Keratinocyte (primary cell): ENCODE measurements at places on chromosomes 3 and 15. TPM values are rescaled to one million over a fixed set of nuclear protein-coding genes. Genes with fewer than 3 reads are reported as not detected.

DNA sequence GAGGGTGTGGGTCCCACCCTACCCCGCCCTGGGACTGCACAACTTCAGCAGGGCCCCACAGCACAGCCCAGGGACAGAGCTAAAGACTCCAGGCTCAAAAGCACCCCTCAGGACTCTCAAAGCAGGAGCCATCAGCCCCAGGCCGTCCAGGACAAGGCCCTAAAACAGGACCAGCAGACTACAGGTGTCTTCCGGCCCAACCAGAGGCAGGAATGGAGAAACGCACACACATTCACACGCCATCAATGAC lies 26.1 kb downstream of the ATRIP start:
- peaks cover 19% of the 10 kb centered on the region for H3K4me1 ChIP-seq
- H3K27ac ChIP-seq, result peak overlapping the region; percentile 96

DNA sequence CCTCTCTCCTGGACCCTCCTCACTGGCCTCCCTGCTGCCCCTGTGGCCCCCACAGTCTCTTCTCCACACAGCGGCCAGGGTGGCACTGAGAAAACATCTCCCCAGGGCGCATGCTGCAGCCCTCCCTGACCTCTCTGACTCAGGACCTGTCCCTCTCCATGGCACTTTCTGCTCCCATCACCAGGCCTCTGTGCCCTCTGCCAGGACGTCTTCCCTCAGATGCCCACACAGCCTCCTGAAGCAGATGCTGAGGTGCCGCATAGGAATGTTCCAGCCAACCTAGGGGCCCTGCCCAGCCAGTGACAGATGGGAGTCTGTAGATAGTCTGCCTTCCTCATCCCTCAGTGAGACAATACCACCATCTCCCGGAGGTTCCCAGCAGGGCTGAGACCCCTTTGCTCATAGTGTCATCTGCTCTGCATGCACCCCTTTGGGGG lies 8.7 kb downstream of the MYL3 start:
- H3K4me1 ChIP-seq, result no peaks in the 10 kb centered on the region
- no peaks in the 10 kb centered on the region for H3K36me3 ChIP-seq
- peaks cover 22% of the 10 kb centered on the region for H3K27me3 ChIP-seq
- no peak overlapping the region for H3K4me3 ChIP-seq

- H3K4me1 ChIP-seq, result peaks cover 9% of the 10 kb centered on the region
- no peak for DNase-seq
- H3K27ac ChIP-seq, result no peak overlapping the region
- no peaks in the 10 kb centered on the region for H3K36me3 ChIP-seq
Observed at GRCh38 chr3:77871436-77871835, 831.5 kb downstream of the ROBO2 start.

DNA sequence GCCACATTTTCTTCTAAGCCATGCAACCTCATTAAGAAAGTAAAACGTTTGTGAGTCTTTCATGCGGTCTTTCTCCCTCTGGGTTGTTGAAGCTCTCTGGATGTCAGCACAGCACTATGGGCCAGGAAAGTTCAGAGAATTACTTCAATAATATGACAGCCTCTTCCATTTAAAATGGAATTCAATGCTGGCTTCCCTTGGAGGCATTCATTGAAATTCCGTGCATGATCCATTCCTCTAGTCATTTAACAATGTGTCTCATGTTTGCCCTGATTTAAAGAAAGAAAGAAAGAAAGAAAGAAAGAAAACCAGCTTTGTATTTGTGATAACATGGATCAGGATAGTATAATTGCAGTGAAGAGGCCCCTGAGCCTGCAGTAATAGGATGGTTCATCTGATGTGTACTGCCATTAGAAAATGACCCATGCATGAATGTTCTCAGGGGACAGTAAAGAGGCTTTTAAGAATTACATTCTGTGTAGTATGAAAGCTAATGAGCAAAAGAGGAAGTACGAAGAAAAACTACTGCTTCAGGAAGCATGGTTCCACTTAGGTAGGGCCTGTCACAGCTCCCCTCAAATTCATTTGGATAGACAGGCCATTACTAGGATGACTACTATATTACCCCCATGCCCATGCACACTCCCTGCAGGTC lies 146.0 kb downstream of the ARPP21 start:
- DNase-seq, result no peak
- no peak overlapping the region for H3K4me3 ChIP-seq
- H3K4me1 ChIP-seq, result no peaks in the 10 kb centered on the region
- H3K27ac ChIP-seq, result no peak overlapping the region
- H3K27me3 ChIP-seq, result no peaks in the 10 kb centered on the region
- H3K36me3 ChIP-seq, result no peaks in the 10 kb centered on the region

The GP5 gene
- 0.02 to 0.05 TPM (median 0.04 TPM) in 3 replicates for polyA plus RNA-seq

DNA sequence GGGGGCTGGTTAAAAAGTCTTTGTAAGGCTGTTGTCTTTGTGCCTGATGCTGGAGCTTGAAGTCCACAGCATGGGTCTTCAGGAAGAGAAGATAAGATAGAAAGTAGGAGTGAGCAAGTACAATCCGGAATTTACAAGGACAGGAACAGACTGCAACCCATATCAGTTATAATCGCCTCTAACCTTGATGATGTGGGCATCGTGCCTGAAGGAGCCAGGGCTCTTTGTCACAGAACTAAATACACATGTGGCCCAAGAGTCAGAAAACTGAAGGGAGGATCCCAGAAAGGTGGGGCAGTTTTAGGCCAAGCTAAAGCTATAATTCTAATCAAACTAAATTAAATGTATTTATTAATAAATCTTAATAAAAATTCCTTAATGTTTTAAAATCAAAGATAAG lies 132.2 kb downstream of the TMCO5A start:
- H3K36me3 ChIP-seq, result no peaks in the 10 kb centered on the region
- H3K4me3 ChIP-seq, result no peak overlapping the region
- DNase-seq, result no peak
- H3K27me3 ChIP-seq, result no peaks in the 10 kb centered on the region
- peaks cover 23% of the 10 kb centered on the region for H3K4me1 ChIP-seq
